ENCODE measurements at places on chromosomes 6 and 20. TPM values are rescaled to one million over a fixed set of nuclear protein-coding genes. Genes with fewer than 3 reads are reported as not detected.

LY6G6D gene
- total RNA-seq = not detected

ERMARD gene
- 12.3 TPM for total RNA-seq

PRPF6 gene
- total RNA-seq = 51.0 TPM

SIRPD gene
- not detected for total RNA-seq

SLC22A16 gene
- total RNA-seq = not detected
